ENCODE measurements at places on chromosomes 3 and 15.

DNA sequence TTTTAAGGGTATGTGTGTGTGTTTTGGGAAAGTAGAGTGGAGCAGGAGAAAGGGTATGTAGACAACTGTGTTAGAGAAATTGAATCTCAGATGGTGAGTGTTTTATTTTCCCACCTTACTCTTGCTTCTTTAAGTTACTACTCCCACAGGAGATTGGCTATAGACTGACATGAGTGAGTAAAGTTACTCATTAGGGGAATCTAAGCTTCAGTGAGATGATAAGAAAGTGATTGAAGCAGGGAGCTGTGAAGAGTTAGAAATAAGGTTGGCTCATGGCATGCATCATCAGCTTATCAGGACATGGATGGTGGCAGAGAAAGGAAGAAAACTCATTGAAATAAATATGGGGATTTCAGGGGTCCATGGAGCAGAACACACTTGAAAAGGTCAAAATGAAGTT is 88.9 kb downstream of the MBNL1 start:
- no peak for DNase-seq

DNA sequence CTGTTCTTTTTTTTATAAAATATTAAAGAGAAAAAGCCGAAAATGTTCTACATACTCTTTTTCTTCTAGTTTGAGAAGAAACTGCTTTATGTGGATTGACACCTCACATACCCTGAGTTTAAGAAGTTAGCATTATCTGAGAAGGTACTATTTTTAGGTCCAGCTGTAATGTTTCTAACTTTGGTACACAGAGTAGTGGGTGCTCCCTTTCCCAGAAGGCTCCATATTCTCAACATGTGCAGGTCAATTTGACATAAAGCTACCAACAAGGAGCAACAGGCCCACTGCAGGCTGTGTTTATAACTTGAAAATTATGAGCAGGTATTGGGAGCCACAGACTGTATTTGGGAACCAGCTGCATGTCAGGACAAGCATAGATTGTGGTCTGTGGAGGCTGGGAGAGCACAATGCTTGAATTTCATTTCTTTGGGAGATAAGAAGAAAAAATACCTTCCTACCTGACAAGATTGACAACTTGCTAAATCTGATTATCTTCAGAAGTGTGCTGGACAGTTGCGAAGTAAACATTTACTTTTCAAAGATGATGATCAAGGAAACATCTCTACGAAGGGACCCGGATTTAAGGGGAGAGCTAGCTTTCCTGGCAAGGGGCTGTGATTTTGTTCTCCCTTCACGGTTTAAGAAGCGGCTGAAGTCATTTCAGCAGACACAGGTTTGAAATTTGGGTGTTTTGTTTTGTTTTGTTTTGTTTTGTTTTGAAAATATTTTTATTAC is 57.2 kb downstream of the PPP2R3A start:
- DNase-seq, result no peak

DNA sequence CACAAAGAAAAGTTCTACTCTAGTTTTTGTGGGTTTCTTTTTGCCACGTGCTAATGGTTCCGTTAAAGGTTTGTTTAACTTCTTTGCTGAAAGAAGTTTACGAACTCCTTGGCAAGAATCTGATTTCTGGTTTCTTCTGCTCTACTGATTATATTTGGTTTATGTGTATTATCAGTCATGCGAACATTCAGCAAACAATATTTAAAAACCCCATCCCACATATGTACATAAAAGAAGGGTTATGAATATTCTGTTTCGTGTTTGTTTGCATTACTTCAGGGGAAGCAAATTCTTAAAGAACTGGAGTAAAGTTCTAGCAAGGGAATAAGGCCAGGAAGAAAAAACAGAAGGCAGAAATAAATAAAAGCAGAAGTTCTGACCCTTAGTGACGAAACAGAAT is 9.8 kb downstream of the LARS2 start:
- no peak for DNase-seq

DNA sequence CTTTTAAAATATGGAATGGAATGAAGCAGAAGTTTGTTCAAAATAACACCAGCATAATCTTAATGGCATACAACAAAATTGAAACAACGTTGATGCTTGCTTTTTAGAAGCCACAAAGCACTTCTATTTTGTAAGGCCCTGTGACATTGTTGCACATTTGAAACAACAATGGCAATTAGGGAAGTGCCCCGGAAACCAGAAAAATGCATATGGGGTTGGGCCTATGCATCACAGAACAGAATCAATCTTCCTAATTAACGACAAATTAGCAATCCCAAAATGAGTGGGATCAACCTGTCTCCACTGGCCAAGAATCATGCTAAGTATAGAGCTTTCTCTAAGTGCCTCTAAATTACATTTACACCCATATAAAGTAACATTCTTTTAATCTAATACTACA is 168.9 kb downstream of the MEIS2 start:
- no peak for DNase-seq

GRCh38 chr3:32592696-32593353 is 22.2 kb upstream of the DYNC1LI1 start:
- DNase-seq, result peak; percentile 55

DNA sequence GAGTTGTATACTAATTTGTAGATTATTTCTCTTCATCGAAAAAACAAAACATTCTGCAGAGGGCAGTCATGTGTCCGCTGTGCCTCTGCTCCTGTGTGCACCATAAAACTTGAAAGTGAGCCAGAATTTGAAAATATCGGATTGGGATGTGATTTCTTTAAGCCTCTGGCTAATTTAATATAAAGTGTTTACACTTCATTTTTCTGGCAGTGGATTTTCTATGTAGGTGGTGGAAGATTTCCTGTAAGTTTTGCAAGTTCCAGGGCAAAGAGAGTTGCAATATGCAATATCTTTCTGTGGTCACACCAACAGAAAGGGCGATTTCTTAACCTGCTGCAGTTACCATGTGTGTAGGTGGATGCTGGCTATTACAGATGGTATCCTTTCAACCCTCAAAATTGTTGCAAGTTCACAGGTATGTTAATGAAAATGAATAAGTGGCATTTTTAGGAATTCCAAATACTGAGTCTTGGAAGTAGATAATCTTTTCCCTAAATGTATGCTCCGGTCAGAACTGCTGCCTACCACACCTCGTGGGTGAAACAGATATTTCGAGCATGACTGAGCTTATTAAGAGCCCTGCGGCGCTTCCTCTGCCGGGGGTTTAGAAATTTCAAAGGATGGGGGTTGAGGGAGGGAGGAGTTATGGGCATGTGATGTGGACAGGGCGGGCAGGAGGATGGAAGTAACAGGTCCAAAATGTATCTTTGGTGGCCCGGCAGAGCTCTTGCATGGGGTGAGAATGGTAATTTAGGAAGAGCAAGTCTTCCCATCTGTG is 134.0 kb downstream of the PGPEP1L start:
- DNase-seq, result no peak

- no peak for DNase-seq
Measured at GRCh38 chr3:154943981-154944380, 136.1 kb upstream of the MME start.

DNA sequence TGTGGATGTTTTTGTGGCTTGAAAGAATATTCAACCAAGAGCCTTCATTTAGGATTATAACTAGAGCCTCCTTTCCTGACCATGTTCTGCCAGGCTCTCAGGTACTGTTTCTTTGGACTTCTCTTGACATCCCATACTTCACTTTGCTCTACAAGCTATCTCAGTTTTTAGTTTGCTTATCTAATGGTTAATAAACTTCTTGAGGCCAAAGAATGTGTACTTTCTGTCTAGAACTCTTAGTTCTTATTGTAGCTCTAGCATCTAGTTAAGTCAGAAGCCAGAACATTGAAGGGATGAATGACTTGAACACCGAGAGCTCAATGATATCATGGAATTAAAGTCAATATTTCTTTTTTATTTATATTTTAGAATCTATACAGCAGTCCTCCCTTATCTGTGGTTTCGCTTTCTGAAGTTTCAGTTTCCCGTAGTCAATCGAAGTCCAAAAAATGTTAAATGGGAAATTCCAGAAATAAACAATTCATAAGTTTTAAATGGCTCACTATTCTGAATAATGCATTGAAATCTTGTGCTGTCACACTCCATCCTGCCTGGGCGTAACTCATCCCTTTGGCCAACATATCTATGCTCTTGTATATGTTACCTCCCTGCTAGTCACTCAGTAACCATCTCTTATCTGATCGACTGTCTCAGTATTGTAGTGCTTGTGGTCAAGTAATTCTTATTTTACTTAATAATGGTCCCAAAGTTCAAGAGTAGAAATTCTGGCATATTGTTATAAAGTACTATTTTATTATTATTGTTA is 368.6 kb upstream of the RBMS3 start:
- no peak for DNase-seq

DNA sequence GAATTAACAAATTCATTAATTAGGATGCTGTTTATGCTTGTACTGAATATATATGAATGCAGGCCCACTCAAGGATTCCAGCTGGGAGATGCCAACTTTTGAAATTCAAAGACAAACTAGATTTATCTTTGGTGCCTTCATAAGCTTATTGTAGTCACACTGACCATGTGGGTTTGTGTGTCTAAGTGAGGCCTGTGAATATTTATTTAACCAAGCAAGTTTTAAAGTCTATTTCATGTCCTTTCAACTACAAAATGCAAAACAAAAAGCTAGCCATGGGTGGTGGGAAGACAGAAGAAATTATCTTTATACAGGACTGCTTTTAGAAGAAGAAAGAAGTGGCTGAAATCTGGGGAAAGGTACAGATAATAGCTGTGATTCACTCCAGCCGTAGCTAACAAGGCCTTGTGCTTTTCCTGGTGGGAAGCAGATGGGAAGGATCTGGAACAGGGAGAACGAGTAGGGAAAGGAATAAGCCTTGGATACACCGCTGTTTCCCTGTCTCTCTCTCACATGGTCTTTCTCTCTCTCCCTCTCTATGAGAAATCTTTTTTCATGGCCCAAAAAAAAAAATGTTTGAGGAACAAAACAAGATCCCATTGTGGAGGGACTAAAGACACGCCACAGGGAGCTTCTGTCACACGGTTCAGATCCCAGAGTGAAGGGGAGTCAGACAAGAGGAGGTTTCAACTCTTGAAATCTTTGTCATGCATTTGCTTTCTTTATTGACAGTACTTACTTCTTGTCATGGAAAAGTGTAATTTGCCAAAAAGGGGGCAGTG is 225.5 kb downstream of the RORA start:
- peak; percentile 40 for DNase-seq

GRCh38 chr3:83523470-83524073 is 1435.2 kb upstream of the CADM2 start:
- DNase-seq, result peak; percentile 78

GRCh38 chr15:71588746-71589145 is 221.6 kb upstream of the NR2E3 start:
- DNase-seq, result no peak

DNA sequence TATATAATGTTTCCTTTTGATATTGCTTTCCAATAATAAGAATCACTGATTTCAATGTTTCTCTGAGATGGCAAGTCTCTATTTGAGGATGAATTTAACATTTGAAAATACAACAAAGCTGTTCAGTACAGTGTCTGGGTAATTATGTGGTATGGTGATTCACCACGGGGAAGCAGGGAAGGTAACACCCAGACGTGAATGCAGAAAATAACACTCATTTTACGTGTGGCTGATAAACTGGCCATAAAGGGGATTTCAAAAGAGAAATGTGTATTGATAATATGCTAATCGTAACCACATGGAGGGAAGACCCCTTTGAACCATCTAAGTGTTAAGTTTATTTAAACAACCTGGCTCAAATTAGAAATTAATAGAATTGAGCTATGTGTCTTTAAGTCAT is 344.6 kb downstream of the GRM7 start:
- DNase-seq, result no peak

DNA sequence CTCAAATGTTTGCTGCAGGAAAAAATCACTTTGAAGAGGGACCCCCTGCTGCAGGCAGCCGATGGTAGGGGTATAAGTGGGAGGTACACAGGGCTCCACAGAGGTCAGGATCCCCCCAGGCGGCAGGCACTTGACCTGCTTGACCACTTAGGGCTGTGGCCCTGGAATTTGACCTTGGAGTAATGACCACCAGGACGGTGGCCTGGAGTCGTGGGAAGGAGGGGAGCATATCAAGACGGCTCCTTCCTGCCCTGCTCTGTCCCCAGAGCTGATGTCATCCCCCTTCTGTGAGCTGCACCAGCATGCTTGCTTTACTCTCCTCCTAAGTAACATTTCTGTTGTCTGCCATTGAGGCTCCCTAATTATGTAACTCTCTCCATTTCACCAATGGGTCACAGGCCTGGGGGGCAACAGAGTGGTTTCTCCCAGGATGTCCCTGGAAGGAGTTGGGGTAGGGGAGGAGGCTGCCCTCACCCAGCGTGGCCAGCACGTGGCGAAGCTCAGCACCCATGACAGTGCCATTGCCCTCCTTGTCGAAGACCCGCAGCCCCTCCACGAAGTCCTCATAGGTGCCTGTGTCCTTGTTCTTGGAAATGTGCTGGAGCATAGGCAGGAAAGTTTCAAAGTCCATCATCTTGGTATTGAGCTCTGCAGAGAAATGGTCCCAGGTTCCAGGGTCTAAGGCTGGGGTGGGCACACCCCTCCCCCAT is 4.1 kb downstream of the MYL3 start:
- DNase-seq, result no peak

- DNase-seq, result no peak
Measured at GRCh38 chr3:4954256-4955000, 24.8 kb upstream of the BHLHE40 start.

- DNase-seq, result no peak
Measured at GRCh38 chr3:97981886-97982285, 9.7 kb upstream of the RIOX2 start.

DNA sequence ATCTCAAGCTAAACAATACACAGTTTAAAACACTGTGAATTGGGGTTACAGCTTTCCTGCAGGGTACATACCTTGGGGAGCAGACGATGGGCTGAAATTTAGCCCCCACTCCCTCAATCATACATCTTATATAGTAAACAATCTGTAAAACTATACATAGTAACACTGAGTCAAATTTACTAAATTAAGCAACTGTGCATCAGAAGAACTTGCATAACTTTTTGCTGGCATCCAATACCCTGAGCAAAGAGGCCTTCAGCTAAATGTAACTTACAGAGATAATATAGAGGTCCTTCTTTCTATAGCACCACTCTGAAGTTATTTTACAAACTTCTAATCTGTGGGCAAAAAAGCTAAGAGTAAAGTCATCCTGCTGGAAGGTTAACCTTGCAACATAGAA is 603.6 kb upstream of the TGFBR2 start:
- no peak for DNase-seq

DNA sequence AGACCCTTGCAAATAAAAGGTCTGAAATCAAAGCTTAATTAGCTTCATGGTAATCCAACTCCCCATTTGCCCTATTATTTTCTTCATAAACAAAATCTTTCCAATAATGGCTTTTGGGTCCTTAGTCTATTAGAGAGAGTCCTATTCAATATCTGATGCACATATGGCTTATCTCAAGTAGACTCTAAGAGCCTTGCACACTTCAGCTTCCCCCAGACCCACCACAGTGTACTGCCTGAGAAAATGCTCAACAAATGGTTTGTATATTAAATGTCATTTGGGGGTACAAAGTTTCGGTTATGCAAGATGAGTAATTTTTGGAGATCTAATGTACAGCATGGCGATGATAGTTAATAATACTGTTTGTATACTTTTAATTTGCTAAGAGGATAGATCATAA is 28.9 kb downstream of the FSTL1 start:
- no peak for DNase-seq

Data from H9 (cell line).